ENCODE measurements at places on chromosomes 6 and 20. TPM values are rescaled to one million over a fixed set of nuclear protein-coding genes. Genes with fewer than 3 reads are reported as not detected.

The CRISP1 gene
- total RNA-seq = not detected

The RSPO3 gene
- 0.90 TPM for total RNA-seq

The ULBP3 gene
- 9.2 TPM for total RNA-seq

The DEFB132 gene
- total RNA-seq = not detected

The HSPA1A gene
- 103 TPM for total RNA-seq

The POU5F1 gene
- not detected for total RNA-seq

The EBF4 gene
- 0.99 TPM for total RNA-seq

The SIM1 gene
- under 0.01 TPM for total RNA-seq

The RIN2 gene
- total RNA-seq = 100 TPM

The METTL24 gene
- not detected for total RNA-seq

The ZNF334 gene
- total RNA-seq = 1.2 TPM

The SEMG1 gene
- total RNA-seq = not detected

The SLC26A8 gene
- not detected for total RNA-seq

The TBC1D7 gene
- total RNA-seq = 24.4 TPM

The CD109 gene
- 15.4 TPM for total RNA-seq

The CTSA gene
- total RNA-seq = 49.5 TPM

The UNC5CL gene
- not detected for total RNA-seq

The LAMP5 gene
- total RNA-seq = not detected

The TNF gene
- not detected for total RNA-seq

The CPXM1 gene
- total RNA-seq = not detected

The TSHZ2 gene
- total RNA-seq = not detected

The ZKSCAN3 gene
- 6.1 TPM for total RNA-seq

The SLC22A2 gene
- not detected for total RNA-seq

The TRIM15 gene
- total RNA-seq = not detected

The HMGA1 gene
- 162 TPM for total RNA-seq

The GABRR1 gene
- not detected for total RNA-seq

The HSPA12B gene
- 11.6 TPM for total RNA-seq

The PBOV1 gene
- total RNA-seq = not detected

All from endothelial cell of coronary artery (primary cell).